ENCODE measurements at places on chromosomes 1 and 21. TPM values are rescaled to one million over a fixed set of nuclear protein-coding genes. Genes with fewer than 3 reads are reported as not detected.

DNA sequence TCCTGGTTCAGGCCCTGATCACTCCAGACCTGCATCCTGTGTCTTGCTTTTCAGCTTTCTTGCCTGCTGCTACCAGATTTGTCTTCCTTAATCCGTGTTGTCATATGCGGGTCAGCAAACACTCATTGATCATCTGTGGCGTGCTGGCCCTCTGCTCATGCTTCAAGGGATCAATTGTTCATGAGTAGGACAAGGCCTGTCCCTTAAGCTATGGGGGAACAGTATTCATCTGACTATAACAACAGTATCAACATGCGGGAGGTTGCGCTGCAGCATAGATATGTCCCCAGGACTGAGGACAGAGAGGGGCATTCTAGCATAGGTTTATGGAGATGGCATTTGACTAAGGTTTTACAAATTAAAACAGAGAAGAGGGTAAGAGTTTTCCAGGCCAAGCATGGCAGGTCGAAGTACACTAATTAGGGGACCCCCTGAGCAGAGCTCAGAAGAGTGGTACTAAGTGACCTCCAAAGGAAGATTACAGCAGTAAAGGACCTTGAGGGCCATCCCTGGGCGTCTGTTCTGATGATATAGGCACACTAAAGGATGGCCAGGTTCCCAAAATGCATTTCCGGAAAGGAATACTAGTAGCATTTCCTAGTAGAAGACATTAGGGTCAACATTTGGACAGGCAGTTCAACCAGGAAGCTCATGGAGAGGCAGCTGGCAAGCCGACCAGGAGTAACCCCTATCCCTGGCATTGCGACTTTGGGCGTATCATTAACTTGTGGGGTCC lies 811 bp upstream of the ZNF672 start:
- DNase-seq = no peak

DNA sequence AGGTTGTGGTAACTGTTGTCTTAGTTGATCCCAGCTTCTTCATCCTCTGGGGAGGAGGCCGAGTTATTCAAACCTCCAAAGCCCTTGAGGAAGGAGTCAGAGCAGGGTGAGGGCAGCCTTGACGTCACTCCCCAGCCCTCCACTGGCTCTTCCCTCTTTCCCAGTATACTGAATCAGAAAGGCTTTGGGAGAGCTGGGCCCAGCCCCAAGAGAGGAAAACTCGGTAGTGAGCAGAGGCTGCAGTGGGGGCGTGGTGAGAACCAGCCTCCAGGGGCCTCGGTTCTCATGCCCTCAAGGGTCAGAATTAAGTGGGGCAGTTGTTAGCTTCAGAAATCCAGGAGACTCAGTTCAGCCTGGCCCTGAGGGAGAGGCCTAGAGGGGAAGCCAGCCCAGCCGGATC lies 1.8 kb upstream of the GJA4 start:
- no peak for DNase-seq

GRCh38 chr1:155760751-155761475 lies 72.0 kb downstream of the DAP3 start:
- no peak for DNase-seq

- DNase-seq = no peak
Observed at GRCh38 chr21:24112020-24112419, 1495.3 kb downstream of the MRPL39 start.

- peak; percentile 54 for DNase-seq
Observed at GRCh38 chr1:201361652-201362504, 15.6 kb downstream of the TNNT2 start.

DNA sequence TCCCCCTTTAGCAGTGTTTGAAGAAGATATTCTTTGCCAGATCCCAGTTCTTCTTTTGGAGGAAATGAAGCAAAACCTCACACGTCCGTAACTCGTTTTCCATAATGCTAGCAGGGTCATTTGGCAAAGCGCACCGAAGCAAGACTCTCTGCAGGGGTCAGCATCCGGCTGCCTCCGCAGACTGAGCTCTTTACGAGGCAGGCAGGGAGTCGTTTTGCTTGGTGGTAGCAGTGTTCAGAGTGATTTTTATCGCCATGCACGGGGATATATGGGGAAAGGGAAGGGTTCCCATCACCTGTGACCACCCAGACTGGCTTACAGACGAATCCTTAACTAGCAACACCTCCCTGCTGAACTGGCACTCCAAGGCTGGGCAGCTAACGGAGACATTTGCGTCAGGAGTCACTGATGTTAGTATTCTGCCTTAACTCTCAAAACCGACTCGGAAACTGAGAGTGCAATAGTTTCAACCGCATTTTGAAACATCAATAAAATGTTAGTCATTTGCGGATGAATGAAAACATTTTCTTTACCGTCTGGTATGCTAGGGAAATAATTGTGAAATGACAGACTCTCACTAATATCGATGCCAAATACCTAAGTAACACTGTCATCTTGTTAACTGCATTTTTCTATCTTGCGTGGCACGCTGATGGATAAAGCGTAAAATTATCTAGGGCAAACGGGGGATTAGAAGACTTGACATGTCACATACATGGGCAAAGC lies 2.2 kb upstream of the NEGR1 start:
- DNase-seq = no peak

GRCh38 chr1:89670711-89671110 lies 37.8 kb downstream of the LRRC8C start:
- no peak for DNase-seq

DNA sequence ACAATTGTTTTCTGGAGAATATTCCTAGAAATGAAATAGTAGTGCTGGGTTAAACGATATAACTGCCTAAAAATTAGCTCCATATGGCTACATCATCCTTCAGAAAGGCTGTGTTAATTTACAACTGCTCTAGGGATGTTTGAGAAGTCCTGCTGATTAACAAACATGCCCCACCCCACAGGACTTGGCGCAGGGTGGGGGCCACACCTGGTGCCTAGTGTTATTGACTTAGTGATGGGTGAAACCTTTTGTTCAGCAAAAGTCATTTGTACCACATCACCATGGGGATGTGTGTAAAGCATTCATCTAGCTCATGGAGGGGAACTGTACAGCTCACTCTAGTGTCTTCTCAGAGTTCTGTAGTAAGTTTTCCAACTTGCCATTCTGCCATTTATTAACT lies 492.8 kb downstream of the CAMTA1 start:
- DNase-seq = peak; percentile 15

GRCh38 chr1:212586206-212587015 lies 22.1 kb upstream of the ATF3 start:
- DNase-seq = no peak

GRCh38 chr1:4689271-4689935 lies 35.0 kb downstream of the AJAP1 start:
- no peak for DNase-seq

ITPKB gene
- 2.9 TPM for total RNA-seq

CPLANE2 gene
- total RNA-seq = 25.7 TPM

OR2L13 gene
- total RNA-seq = not detected

DMRTB1 gene
- total RNA-seq = not detected

CDK18 gene
- 27.6 TPM for total RNA-seq

ZNF683 gene
- total RNA-seq = not detected

FAM72C gene
- total RNA-seq = not detected
